ENCODE measurements at places on chromosomes 7 and 10.

- DNase-seq, result no peak
Observed at GRCh38 chr10:106565546-106565945, 599.0 kb downstream of the SORCS1 start.

- DNase-seq, result no peak
Observed at GRCh38 chr7:12320241-12320986, 83.3 kb downstream of the VWDE start.

GRCh38 chr7:67593794-67594193 is 597.2 kb downstream of the TYW1 start:
- DNase-seq, result no peak

- no peak for DNase-seq
Observed at GRCh38 chr10:124724279-124725027, 19.7 kb downstream of the FAM53B start.

DNA sequence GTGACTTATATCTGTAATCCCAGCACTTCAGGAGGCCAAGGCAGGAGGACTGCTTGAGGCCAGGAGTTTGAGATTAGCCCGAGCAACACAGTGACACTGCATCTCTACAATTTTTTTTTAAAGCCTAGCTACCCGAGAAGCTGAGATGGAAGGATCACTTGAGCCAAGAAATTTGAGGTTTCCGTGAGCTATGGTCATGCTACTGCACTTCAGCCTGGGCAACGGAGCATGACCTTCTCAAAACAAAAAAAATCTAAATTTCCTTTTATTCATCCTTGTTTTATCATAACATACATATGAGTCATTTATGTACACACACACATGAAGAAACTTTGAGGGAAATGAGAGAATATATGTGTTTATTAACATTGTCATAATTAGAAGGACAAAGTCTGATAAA is 277.5 kb upstream of the MAGI2 start:
- DNase-seq, result no peak

GRCh38 chr10:96017191-96017687 is 26.1 kb upstream of the CCNJ start:
- no peak for DNase-seq

GRCh38 chr7:139582671-139583155 is 59.2 kb downstream of the CLEC2L start:
- DNase-seq, result no peak

DNA sequence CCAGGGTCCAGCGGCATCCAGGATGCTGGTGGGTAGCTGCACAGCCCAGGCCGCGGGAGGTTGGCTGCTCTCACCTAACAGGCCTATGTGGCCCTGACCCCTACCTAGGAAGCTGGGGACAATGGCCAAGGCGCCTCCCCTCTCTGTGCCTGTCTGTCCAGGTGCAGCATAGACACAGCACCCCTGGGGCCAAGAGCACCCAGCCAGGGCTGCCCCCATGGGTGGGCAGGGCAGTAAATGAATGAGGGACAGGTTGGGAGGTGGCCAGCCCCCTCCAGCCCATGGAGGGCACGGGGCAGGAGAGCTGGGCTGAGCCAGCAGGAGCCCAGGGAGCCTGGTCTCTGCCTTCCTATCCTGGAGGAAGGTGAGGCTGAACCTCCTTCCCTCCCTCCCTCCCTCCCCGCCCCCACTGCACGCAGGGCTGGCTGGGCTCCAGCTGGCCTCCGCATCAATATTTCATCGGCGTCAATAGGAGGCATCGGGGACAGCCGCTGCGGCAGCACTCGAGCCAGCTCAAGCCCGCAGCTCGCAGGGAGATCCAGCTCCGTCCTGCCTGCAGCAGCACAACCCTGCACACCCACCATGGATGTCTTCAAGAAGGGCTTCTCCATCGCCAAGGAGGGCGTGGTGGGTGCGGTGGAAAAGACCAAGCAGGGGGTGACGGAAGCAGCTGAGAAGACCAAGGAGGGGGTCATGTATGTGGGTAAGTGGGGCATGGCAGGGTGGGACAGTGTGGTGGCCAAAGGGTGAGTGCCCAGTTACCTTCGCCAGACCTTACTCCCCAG is at the start of gene SNCG:
Gene SNCG (plus strand): TSS at position 484 of the 785 bp plus-strand sequence. CDS start 99 bp downstream, at position 583.
- DNase-seq, result no peak

DNA sequence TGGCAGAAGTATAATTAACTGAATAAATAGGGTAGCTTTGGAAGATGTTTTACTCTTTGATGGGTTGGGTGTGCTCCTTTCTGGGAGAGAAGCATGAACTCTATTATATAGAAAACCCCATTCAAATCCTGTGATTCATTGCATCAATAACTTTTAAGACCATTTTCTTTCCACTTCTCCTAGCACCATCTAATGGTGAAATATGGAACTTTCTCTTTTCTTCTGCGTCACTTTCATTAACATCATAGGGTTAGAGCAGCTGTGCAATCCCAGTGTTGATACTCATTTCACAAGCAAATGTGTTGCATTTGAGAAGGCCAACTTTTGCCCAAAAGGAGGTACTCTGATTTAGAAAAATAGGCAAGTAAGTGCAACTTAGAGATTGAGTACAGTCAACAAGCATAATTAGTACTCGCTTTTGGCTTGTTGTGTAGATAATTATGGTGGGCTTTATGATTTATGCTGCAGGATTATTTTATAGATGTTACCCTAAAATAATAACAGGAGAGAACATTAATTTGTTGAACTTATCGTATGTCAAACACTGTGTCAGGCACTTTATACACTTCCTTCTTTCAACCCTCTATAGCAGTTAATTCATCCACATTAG is 92.9 kb downstream of the CPED1 start:
- no peak for DNase-seq

DNA sequence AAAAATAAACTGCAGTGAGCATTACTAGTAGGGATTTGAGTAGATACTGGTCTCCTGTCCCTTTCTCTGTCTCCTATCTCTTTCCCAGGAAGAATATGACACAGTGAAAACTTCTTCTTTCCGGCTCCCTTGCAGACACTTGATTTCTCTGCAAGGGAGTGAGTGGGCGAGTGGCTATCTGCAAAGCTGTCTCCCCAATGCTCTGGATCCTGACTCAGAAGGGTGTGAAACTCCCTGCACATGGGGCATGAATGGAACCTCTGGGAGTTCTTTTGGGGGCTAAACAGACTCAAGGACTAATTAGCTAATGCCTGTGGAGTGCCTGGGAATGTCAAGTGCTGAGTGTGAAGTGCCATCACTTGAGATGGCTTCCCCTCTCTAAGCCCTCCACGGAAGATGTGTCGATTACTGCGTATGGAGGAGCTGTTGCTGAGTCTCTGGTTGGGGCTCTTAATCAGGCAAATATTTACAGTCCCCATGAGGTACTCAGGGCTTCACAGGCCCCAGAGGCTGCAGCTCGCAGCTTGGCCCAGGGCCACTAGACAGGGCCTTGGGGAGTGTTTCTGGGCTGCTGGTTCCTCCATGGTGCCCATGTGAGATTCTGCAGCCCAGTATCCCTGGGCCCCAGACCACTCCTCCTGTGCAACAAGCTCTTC is 139.8 kb downstream of the RPS24 start:
- DNase-seq, result no peak

DNA sequence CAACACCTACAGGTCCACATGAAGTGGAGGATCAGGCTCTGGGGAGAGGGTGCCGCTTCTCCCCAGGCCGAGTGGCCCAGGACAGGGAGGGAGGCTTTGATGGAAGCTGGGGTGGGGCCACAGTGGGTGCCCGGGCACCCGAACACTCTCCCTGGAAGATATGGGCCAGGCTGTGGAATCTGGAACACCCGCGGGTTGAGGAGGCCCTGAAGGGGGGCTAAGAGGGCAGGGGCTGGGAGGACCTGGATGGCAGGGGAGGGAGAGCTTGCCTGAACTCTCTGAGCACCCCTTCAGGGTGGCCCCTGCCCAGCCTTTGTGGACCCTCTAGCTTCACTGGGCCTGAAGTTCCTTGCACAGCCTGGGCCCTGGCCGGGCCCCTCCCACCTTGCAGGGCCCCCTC is 4.5 kb upstream of the NKX6-2 start:
- DNase-seq, result no peak

Measured in stimulated activated CD4-positive, alpha-beta T cell treated with anti-CD3 and anti-CD28 coated beads, Interleukin-1b, Interleukin-23, amount 100 ng/mL, for 1 hour (primary cell).